ENCODE measurements at places on chromosomes 1 and 21.

DNA sequence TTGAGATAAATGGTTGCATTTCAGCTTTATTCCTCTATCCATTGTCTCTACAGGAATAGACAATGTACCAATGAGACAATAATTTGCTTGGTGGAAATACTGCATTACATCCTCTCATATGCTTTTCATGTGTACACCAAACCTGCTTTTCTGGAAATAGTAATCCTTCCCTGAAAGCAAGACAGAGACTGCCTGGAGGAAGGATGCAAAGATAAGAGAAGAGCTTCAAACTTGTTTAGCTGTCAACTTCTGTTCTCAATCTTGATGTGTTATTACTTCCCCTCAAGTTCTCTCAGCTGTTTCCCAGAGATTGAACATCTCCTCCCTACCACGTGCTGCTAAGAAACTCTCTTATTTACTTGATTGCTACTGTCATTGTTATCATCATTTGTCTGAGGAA is 1125.4 kb upstream of the TMPRSS15 start:
- no peak for DNase-seq

DNA sequence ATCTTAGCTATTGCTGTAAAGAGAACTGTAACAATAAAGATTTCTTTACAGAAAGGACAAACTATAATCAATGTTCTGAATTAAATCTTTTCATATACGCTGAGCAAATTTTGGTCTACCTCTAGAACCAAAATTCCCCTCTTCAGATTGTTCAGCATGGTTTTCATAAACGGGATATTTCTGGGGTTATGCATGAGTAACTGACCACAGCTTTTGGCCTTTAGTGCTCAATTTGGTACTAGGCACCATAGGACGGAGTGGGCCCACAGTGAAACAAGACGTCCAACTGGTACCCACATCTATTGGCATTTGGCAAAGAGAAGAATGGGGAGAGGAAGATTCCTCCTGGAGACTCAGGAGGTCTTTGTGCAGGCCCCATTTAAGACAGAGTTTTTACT is 184.5 kb downstream of the TGFBR3 start:
- no peak for DNase-seq

- no peak for DNase-seq
These were observed 61.6 kb upstream of the HMGB4 start for GRCh38 chr1:33802268-33802667.

- no peak for DNase-seq
These were observed 20.6 kb downstream of the CSF1 start for GRCh38 chr1:109931189-109931731.

GRCh38 chr21:45074048-45074817 is at the start of gene ADARB1:
Gene ADARB1 (plus strand): TSS chr21:45074580. CDS start chr21:45171657, 97,077 bp downstream.
- no peak for DNase-seq

GRCh38 chr1:2555634-2556276 is 416 bp upstream of the TNFRSF14 start:
- DNase-seq, result no peak

GRCh38 chr1:20584890-20585289 is 4.0 kb upstream of the CDA start:
- no peak for DNase-seq

GRCh38 chr1:234658138-234658537 is 48.2 kb upstream of the IRF2BP2 start:
- no peak for DNase-seq

- DNase-seq, result no peak
These were observed 156.5 kb upstream of the UBE2U start for GRCh38 chr1:64046891-64047290.

GRCh38 chr1:40495315-40495903 is 13.2 kb upstream of the EXO5 start:
- DNase-seq, result no peak

- DNase-seq, result no peak
These were observed 77.3 kb upstream of the AKT3 start for GRCh38 chr1:243927381-243927780.

DNA sequence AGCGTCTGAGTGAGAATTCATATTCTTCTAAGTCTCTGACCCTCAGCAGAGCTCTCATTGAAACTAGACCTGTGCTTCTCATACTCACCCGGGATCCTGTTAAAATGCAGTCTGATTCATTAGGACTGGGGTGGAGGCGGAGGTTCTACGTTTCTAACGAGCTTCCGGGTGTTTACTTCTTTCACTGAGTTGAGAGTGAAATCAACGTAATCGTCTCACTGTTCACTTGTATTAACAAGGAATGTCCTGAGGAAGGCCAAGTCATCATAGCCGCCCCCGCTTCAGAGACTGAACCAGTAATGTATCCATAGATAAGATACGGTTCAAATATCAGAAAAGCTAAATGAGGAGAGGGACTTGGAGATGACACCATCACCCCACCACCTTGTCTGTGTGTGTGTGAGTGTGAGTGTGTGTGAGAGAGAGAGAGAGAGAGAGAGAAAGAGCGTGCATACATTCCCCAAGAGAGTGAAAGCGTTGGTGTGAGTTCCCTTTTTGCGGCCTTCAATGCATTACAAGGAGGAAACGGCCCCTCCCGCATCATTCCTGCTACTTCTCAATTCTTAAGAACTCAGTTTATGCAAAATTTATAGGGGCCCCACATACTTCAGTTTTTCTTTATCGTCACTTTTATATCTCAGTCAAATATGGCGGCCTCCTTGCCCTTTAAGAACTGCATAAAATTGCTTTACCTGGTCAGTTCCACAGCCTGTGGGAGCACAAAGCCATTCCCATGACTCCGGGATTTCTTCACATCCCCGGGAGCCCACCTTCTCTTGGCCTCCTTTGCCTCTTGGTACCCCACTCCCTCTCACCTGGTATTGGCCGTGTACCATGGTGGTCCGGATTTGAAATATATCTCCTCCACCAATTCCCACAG is 19.8 kb downstream of the KMO start:
- DNase-seq, result no peak

DNA sequence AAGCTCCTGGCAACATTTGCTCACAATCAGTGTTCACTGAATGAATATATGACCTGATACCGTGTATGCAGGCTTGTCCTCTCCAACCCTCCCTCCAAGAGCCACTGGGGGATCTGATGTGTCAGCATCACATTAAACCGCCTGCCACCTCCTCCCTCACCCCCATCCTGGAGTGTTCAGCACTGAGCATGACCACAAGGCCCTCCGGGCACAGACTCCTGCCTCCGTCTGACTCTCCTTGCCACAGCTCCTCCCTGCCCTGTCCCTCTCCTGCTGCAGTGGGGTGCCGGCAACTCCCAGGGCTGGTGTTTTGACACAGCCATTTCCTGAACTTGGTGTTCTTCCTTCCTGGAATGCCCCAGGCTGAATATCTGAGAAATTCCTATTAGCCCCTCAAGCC is 136.7 kb downstream of the FCRL5 start:
- DNase-seq, result no peak

DNA sequence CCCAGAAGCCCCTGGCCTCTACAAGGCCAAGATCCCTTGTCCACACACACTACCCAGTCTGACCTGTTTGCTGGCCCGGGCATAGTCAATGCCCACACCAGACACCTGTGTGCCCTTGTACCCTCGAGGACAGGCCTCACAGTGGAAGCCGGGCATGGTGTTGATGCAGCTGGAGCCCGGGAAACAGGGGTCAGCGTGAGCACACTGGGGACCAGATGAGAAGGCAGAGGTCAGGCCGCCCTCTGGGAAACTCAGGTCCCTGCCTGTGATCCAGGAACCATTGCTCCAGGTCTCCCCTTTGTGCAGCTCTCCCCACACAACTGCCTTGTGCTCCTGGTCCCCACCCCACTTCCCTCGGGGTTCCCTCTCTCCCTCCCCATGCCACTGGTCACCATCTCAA is 5.5 kb downstream of the THBS3 start:
- no peak for DNase-seq

GRCh38 chr1:236870721-236871120 is 75.6 kb downstream of the MTR start:
- no peak for DNase-seq

GRCh38 chr1:94648225-94649007 is 106.9 kb upstream of the F3 start:
- no peak for DNase-seq

- no peak for DNase-seq
These were observed 488.0 kb upstream of the B3GALT2 start for GRCh38 chr1:193674292-193674944.

GRCh38 chr1:56754708-56755479 is 64.3 kb downstream of the FYB2 start:
- DNase-seq, result no peak

DNA sequence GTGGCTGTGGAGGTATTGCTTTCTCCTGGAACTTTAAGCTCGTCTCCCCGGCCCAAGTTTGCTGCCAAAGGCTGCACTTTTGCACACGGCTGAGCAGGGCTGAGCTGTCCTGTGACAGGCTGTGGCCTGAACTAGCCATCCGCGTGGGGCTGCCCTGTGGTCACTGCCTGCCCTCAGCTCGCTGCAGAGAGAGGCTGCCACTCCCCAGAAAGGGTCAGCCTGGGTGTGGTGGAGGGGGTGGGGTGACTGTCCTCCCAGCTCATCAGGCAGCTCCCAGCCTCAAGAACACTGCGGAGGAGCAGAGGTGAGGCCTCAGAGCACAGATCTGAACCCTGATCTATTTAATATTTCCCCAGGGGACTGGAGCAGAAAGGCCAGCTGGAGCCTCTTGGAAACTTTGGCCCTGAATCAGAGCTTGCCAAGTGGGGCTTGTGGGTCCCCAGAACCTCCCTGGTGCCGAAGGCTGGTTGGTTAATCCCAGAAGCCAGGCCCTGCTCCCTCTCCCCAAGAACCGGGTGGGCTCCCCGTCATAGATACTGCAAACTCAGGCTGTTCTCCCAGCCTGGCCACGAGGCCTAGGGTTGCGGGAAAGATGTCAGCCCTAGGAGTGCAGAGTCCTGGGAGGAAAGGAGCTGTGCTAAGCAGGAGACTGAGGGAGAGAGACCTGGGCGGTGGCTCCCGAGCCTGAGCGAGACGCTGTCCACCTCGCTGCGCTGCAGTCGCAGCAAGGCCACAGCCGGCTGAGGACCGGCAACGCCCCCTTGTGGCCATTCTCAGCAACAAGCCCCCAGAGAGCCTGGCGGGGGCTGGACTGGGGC is 125.1 kb upstream of the IPO9 start:
- DNase-seq, result peak; percentile 35
